RCC 7860 (cell line): ENCODE measurements at places on chromosomes 1 and 21.

- DNase-seq, result no peak
Measured at GRCh38 chr1:7580923-7581753, 190.0 kb upstream of the VAMP3 start.

GRCh38 chr1:95953015-95953414 is 719.0 kb downstream of the RWDD3 start:
- no peak for DNase-seq

GRCh38 chr1:53398576-53399365 is 60.4 kb upstream of the DMRTB1 start:
- DNase-seq, result no peak

DNA sequence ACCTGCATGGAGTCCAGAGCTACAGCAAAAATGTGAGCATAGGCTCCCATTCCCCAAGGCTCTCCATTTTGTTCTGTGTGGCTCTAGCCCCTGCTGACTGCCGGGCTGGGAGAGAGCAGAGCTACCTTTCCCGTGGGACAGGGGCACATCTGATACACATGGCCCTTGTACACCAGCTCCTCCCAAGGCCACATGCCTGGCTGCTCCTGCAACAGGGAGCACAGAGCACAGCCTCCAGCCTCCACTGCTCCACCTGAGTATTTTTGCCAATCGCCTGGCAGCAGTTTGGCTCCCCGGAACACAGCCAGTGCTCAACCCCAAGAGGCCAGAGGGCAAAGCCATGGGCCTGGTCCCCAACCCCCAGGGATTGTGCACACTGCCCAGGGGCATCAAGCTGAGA is 146.5 kb downstream of the CHD1L start:
- no peak for DNase-seq

DNA sequence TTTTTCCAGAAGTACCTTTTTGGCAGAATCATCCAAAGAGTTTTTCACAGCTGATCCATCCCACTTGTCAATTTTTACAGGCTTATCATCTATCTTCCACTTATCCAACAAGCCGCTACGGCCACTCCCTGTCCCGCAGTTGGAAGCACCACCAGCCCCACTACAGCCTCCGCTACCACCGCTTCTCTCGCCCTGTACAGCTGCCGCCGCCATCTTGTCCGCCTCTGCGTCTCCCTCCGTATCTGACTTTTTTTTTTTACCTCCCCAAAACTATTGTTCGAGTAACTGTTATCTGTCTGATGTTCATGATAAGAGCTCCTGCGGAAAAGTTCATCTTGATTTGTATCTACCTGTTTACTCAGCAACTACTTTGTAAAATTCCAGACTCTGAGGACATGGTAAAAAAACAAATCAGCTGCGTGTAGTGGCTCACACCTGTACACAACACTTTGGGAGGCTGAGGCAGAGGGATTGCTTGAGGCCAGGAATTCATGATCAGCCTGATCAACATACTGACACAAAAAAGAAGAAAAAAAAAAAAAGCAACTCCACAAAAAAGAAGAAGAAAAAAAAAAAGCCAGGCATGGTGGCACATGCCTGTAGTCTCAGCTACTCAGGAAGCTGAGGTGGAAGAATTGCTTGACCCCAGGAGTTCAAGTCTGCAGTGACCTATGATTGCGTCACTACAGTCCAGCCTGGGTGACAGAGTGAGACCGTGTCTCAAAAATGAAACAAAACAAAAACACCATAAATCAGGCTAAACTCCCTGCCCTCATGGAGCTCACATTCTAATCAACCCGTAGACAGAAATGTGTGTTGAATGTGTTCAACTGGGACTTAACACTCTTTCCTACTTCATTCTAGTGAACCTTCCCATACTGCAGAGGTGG is 8.0 kb upstream of the EYA3 start:
- no peak for DNase-seq

DNA sequence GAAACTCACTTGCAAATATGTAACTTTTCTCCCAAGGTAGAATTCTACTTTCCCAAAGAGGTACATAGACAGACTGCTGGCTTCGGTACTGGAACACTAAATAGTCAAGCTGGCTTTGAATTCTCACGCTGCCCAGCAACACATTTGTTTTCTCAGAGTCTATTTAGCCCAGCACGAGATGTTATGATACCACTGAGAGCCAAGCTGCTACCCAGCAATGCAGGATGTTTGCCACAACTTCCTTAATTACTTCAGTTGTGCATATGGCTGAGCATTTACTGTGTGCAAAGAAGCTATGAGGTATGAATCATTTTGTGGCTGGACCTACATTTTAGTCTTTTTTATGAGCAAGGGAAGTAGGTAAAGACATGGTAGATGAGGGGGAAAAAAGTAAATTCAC is 793.2 kb downstream of the PLA2G4A start:
- no peak for DNase-seq

DNA sequence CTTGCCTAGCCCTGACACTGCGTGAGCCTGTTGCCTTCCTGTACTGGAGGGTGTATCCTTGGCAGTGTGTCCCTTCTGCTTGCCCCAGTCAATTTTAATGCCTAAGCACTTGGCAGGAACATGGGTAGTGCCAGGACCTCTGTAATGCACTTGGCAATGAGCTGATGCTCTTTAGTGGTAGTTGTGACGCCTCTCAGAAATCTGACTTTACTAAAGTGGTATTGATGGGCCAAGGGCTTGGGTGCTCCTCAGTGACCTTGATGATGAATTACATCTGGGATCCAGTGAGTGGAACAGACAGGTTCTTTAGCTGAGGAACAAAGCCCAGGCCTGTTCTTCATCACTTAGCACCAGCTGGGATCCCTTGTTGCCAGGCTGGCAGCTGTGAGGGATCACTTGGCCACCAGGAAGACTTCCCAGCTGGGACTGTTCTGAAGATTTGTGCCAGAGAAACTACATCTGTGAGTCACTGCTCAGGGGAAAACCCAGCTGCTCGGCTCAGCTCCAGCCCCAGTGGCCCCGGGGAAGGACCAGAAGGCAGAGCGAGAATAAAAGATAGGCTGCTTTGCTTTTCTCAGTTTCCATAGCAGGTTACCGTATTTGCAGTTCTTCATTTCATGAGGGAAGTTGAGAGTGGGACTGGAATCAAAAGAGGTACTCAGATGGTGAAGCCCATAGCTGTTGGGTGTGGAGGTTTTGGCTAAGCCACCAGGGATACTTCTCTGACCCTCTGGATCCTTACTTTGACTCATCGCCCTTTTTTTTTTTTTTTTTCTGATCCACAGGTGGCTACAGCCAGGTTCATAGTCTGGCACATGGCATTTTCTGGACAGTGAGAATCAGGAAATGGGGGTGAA is 28.5 kb upstream of the KCNA2 start:
- DNase-seq, result peak; percentile 51

DNA sequence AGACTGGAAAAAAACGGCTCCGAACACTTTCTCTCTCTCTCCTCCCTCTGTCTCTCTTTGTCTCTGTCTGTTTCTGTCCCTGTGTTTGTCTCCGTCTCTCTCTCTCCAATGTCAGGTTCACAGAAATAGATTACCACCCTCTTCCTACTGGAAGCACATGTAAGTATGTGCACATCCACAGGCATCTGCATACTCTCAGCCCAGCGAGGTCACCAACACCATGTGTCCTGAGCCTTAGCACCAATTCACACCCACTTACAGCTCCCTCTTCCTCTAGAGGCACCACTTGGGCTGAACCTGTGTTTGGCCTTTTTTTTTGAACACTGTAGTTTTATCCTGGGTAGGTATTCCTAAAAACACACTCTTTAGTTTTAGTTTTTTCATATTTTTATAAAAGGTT is 130.5 kb downstream of the ETS2 start:
- DNase-seq, result no peak

DNA sequence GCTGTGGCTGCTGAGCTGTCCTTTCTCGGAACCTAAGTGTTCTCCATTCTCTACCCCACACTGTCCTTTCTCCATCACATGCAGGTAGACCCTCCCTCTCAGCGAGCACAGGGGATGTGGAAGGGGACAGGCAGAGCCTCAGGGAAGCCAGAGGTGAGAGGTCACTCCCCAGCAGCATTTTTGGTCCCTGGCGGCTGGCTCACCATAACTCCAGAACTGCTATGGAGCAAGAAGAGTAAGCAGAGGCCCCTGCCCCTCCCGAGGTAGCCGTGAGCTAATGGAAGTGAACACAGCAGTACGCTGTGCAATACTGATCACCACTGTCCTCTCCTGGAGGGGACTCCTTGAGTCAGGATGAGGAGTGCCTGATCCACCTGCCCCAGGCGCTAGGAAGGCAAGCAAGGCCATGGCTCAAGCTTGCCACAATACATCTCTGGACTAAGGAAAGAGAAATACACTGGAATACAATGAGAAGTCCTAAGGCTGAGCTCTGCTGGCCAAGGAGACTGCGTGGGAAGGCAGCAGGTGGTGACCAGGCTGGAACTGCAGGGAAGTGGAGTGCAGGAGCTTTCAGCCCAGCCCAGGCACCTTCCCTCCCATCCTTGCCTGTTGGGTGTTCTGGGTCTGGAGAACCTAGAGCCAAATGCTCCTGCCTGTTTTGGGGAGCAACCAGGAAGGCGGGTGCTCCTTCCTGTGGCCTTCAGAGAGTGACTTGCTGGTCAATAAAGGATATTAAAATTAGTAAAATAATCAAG is 96.2 kb downstream of the LAMC2 start:
- no peak for DNase-seq

DNA sequence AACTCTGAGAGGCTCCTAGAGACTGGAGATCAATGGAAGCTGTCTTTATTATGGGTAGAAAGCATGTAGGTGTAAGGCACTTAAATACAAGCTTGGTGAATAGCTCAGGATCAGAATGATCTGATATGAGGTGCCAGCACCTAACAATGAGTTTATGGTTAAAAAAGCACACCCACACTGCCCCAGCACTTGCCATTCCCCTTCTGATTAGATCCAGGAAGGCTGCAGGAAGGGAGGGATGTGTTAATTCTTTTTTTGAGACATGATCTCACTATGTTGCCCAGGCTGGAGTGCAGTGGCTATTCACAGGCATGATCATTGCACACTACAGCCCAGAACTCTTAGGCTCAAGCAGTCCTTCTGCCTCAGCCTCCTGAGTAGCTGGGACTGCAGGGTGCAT is 71.8 kb upstream of the IVNS1ABP start:
- DNase-seq, result no peak

- DNase-seq, result no peak
Measured at GRCh38 chr1:36725151-36725550, 242.4 kb upstream of the CSF3R start.

DNA sequence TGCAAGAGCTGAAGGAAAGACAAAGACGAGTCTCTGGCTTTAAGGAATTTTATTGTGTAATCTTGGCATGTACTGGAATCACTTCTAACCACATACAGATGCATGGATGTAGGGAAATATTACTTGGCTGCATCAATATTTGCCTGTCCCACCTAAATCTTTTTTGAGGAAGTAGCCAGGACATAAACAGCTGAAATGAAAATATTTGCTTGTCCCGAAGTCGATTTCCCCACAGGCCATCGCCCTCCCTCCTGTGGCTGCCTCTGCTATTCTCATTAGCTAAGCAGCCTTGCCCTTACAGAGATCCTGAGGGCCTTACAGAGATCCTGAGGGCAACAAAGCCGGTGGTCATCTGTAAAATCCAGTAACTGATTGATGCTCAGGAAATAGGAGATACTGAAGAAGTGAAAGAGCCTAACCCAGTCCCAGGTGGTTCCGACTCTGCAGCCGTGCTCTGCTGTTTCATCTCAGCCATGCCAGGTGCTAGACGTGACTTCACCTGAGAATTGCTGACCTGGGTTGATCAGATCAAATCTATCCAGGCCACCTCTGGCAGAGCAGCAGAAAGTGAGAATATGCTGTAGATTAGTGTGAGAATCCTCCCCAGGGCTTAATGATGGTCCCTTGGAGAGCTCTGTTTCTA is 25.5 kb downstream of the MAN1C1 start:
- DNase-seq, result no peak

DNA sequence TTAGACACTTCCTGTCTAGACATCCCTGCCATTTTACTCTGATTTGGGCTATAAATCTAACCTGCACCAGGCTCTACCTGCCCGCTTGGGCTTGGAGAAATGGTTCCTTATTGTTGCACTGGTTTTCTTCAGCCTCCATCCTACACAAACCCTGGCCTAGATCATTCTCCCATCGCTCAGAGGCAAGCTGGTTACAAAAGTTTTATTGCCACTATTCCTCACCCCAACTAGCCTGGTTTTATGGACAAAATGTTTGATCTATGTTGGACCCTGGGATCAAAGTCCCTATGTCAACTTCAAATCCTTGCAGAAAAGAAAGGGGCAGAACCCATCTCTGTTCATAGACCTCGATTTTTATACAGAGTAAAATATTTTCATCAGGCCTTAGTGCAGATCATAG is 31.5 kb upstream of the MTF2 start:
- DNase-seq, result no peak

- DNase-seq, result no peak
Measured at GRCh38 chr1:237583756-237584155, 307.0 kb downstream of the ZP4 start.

- no peak for DNase-seq
Measured at GRCh38 chr1:231201375-231201978, 39.5 kb upstream of the GNPAT start.

GRCh38 chr1:100699744-100700143 is 19.8 kb upstream of the VCAM1 start:
- no peak for DNase-seq

DNA sequence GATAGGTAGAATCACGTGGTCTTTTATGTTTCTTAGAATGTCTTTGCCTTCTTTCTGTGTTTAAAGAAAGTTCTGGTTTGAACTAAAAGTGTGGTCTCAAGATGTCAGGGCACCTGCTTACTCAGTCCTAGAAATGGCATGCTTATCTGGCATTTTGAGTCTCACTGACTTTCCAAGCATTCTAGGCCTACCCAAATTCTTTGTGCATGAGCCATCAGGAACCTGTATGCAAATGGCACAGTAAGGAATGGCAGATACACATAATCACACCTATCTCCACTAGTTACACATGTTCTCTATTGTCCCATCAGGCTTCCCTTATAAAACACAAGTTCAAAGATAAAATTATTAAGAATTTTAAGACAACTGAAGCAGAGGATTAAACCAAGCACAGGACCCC is 29.5 kb upstream of the CLCA4 start:
- no peak for DNase-seq

- DNase-seq, result peak; percentile 95
Measured at GRCh38 chr21:41678016-41678923, 88.6 kb downstream of the RIPK4 start.

DNA sequence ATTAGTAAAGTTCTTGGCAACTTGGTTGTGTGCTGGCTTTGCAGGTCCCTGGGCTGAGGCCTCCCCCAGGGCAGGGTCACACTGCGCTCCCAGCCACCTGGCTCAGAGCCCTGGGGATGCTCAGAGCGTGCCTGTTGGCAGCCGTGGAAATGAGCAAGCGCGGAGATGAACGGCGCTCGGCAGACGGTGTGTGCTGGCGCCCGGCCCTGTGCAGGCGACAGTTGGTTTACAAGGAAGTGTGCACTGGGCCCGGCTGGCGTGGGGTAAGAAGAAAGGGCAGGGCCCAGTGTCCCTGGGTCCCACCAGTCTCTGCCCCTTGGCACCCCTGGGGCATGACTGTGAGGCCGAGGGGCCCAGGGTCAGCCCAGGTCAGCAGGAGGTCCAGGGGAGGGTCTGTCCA is 25.7 kb upstream of the PEX10 start:
- no peak for DNase-seq

- no peak for DNase-seq
Measured at GRCh38 chr1:50257940-50258685, 149.4 kb downstream of the ELAVL4 start.
